ENCODE measurements at places on chromosomes 16 and 17. TPM values are rescaled to one million over a fixed set of nuclear protein-coding genes. Genes with fewer than 3 reads are reported as not detected.

GRCh38 chr17:7806587-7806986 lies 27.4 kb upstream of the KDM6B start:
- no peak for DNase-seq

DNA sequence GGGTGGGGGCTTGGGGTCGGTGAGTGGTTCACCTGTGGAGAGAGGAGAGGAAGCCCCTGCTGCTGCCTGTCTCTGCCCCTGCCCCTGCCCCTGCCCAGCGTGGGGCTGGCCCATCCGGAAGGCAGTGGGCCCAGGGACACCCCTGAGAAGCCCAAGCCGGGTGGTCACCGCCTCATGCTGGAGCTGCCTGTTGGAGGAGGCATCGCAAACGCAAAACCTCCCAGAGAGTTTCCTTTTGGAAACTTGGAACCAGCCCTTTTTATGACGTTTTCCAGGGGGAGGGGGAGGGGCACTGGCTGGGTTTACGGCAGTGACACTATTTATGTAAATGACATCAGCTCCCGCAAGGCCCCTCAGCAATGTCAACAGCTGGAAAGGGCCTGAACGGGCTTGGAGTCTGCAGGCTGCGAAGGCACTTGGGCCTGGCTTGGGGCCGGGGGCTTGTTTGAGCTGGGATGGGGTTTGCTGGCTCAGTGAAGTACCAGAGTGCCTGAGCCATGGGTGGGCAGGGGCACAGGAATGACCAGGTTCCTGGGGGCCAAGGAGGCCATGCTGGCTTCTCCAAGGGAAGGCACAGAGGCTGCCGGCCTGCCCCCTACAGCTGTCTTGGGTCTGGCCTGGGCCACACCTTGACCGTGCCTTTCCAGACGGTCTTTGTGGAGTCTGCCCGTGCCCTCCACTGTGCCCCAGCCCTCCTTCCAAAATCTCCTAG lies 219.5 kb downstream of the NTN1 start:
- no peak for DNase-seq

The MEIOB gene
- total RNA-seq: not detected

DNA sequence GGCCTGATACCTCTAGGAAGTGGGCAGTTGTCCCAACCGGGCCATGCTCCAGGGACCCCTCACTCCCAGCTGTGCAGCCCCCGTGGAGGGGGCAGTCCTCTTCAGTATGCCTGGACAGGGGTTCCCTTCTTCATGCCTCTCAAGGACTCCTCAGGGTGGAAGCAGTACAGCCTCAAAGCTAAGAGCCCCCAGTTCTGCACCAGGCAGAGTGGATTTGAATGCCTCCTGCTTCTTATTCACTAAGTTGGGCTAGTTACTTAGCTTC lies 23.9 kb upstream of the ST6GALNAC1 start:
- DNase-seq: no peak

DNA sequence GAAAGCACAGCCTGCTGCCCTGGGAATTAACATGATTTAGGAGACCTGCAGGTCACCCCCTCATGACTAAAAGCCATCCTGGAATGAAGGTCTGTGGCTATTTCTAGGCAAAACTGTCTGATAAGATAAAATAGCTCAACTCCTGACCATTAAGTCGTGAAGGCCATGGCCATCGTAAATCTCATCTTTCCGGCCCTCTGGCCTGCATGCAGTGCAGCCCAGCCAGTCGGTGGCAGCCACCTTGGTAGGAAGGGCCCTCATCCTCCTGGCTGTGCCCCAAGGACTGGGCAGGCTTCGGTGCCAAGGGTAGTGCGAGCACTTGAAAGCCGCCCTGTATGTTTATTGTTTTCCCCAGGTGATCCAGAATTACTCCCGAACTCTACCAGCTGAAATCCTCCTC lies 18.2 kb upstream of the MEOX1 start:
- no peak for DNase-seq

GRCh38 chr16:17853958-17854357 lies 383.2 kb upstream of the XYLT1 start:
- no peak for DNase-seq

The PIRT gene
- 1.9 TPM for total RNA-seq

GRCh38 chr16:55392701-55393100 lies 68.7 kb downstream of the IRX6 start:
- DNase-seq: no peak

GRCh38 chr17:28042721-28043291 lies 329 bp downstream of the NLK start:
- DNase-seq: no peak

DNA sequence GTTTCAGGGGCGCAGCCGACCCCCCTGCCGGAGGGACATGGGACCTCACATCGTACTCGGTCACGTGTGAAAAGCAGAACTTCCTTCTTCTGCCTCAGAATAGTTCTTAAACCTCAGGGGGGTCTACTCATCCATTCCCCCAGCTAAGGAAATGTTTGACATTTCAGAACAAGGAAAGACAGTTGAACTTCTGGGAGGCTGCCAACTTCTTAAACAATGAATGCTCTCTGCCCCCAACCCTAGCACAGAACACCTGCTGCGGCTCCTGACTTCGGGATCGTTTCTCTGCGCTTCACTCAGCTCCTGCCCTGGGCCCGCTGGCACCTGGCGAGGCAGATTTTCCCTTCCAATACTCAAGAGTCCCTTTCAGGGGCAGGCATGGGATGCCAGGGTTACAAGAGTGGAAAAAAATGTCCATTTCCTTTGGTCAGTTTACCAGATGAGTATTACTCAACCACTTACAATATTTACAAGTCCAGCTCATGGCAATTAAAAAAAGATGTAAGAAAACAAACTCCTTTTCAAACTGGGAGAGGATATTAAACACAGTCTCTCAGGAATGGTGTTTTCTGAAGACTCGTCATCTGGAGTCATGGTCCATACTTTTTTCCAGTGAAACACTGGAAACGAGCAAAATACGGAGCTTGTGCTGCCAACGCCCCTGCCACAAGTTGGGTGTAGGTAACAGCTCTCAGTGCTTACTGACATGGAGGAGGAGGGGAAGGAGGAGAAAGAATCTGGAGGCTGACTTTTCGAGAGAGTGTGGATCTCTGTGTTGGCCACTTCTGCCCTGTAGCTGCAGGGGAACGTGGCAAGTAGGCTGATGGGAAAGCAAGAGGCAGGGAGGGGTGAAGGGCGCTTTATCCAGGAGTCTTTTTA lies 235.7 kb downstream of the NTN1 start:
- no peak for DNase-seq

DNA sequence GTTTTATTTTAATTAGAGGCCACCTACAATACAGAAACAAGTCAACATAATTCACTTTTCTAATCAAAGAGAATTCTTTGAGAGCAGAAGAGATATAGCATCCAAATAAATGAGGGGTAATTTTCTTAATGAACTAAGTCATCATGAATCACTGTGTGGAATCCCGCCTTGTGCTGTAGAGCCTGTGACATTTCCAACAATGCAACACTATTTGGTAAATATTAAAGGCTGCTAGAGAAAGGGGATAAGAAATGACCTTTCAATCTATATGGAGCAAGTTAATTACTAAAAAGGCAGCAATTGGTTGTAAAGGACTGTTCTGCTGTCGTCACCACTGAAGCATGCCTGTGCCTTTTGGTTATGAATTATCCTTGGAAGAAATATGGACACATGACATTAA lies 345.7 kb upstream of the MAF start:
- no peak for DNase-seq

The RGS9 gene
- total RNA-seq: 9.4 TPM

The TSNAXIP1 gene
- 1.2 TPM for total RNA-seq

DNA sequence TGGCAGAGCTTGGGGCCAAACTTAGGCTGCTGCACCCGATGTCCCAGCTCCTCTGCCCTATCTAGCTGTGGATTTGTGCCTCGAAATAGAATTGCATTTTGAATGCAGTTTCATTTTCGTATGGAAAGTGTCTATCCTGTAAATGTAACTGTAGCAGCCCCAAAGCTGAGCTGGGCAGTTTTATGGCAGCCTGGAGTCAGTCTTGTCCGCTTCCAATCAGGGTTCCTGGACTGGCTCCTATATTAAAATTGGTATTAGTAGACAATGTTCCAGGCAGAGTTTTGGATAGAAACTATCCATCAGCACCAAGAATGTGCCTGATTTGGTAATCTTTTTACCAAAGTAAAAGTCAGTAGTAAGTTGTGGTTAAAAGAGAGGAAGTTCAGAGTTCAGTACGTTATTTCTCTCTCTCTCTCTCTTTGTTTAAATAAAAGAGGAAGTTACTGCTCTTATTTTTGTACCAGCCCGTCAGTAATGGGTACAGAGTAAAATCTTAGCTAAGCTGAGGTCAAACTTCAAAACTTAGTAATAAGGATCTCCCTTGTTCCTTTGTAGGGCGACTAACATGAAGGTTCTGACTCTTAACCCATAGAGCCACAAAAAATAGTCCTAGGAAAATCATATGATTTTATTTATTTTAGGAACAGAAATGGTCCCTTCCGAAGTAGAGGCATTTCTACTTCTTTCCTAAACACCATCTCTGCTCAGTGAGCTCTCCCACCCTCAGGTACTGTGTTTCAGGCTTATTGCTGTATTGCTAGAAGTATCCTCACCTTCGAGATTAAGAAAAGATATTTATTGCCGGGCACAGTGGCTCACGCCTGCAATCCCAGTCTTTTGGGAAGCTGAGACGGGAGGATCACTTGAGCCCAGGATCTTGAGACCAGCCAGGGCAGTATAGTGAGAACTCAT lies 28.0 kb downstream of the PRKCB start:
- DNase-seq: no peak

The ACE gene
- 8.0 TPM for total RNA-seq

DNA sequence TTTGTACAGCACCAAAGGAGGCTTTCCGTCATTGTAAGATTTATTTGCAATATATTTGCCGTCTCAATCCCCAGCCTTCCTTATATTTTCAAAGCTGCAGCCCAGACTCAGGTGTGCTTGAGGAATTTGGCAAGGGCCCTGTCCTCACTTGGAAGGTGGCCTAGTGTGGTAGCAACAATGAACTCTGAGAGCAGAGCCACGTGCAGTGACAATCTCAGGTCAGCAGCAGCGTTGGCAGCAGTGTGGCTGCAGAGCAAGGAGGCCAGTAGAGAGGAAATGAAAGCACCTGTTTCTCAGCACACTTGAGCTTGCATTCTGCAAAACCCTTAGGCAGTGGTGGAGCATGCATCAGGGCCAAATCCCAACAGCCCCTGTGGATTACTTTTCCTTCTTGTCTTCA lies 613.5 kb downstream of the RBFOX1 start:
- no peak for DNase-seq

GRCh38 chr16:53626161-53626560 lies 77.5 kb downstream of the RPGRIP1L start:
- DNase-seq: no peak

The HYDIN gene
- 6.8 TPM for total RNA-seq
